ENCODE measurements at places on chromosomes 4 and X.

- peak; percentile 82 for DNase-seq
Measured at GRCh38 chr4:176988226-176988625, 195.5 kb upstream of the VEGFC start.

- DNase-seq, result no peak
Measured at GRCh38 chr4:175413561-175413960, 398.5 kb downstream of the GPM6A start.

DNA sequence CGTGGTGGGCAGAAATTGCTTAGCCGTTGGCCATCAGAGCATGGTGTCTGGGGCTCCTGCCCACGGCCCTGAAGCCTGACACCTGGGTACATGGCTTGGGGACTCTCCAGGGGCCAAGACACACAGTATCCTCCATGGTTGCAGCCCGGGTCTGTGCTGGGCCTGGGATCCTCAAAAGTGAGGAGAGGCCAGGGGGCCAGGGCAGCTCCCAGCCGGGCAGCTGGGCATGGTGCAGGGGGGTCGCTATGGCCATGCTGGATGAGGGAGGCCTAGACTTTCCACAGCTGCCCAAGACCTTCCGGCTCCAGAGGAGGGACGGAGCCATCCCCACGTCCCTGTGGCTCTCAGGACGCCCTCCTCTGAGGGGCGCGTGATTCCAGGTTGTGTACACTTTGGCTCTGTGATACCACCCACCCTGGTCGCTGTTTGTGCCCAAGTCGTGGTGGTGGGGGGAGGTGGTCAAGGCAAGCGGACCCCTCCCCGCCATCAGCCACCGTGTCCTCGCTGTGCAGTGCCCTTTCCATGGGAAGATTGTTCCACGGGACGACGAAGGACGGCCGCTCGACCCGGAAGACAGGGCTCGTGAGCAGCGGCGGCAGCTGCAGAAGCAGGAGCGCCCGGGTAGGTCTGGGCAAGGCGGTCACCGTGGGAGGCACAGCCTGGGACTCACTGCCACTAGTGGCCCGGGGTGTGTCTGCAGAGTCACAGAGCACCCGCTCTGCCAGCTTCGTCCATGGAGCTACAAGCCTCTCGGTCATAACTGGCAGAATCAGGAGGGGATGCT lies 25.7 kb downstream of the NKX1-1 start:
- DNase-seq, result no peak

- no peak for DNase-seq
Measured at GRCh38 chr4:151962138-151962823, 201.5 kb upstream of the GATB start.

DNA sequence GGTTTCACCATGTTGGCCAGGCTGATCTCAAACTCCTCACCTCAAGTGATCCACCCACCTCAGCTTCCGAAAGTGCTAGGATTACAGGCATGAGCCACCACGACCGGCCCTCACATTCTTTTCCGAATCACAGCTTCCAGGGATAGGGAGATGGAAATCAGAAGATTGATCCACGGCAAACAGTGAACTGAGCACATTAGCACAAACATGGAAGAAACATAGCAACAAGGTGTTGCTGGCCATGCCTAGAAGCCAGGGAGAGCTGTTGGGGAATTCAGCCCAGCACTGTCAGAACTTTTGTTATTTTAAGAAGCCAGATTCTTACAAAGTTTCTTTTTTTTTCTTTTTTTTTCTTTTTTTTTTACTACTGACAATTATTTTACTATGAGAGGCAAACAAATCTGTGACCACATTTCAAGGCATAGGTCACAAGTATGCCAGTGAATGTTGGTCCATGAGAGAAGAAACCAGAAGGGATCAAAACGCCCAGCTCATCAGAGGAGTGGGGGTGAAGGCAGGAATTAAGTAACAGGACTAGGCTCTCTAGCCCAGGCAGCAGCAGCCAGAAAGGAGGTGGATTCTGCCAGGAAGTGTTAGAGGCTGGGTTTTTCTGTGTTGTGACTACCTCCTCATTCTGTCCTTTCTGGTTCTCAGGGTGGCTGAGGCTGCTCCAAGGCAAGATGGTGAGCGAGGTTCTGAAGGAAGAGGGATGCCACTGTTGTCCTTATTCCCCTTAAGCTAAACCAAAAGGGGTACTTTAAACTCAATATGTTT lies 44.1 kb downstream of the TEC start:
- DNase-seq, result no peak

DNA sequence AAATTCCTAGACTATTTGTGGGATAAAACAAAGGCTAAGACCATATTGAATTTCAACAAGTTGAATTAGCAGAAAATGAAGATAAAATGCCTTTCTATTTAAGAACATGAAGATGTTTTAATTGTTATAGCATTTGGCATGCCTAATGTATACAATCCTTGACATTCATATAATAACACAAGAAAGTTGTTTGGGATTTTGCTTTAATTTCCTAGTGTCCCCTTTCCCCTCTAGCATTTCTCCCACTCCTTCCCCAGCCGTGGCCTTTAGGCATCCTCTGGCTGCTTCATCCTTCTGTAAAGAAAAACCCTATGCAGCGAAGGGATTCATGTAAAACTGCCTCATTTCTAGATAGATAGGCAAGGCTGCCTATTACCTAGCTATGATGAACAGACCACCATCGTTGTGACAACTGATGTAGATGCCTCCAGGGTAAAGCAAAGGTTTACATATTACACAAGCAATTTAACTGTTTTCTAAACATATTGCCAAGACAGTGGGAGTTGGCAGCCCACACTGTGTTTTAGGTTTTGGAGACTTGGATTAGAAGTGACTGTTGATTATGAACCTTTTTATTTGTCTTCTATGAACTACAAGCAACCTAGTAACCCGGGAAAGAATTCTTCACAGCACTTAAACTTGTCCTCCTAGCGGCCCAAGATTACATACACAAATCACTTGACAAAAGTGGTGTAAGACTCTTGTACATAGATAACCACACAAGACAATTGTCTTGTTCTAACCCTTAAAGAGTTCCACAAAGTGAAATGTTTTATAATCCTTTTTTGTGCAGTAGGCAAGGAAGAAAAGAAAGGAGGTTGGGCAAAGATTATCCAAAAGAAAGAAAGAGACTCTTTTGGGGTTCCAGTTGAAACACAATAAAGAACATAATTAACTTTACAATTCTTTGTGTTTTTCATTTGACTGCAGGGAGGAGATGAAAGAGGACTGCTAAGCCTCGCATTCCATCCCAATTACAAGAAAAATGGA lies 59.9 kb downstream of the HHIP start:
- DNase-seq, result no peak

GRCh38 chrX:3516051-3516541 lies 169.6 kb upstream of the MXRA5 start:
- no peak for DNase-seq

GRCh38 chrX:109577055-109577454 lies 40.4 kb downstream of the NXT2 start:
- no peak for DNase-seq

- DNase-seq, result no peak
Measured at GRCh38 chr4:60913002-60913401, 287.1 kb upstream of the ADGRL3 start.

- DNase-seq, result peak; percentile 1
Measured at GRCh38 chr4:103934178-103934789, 214.5 kb upstream of the TACR3 start.

DNA sequence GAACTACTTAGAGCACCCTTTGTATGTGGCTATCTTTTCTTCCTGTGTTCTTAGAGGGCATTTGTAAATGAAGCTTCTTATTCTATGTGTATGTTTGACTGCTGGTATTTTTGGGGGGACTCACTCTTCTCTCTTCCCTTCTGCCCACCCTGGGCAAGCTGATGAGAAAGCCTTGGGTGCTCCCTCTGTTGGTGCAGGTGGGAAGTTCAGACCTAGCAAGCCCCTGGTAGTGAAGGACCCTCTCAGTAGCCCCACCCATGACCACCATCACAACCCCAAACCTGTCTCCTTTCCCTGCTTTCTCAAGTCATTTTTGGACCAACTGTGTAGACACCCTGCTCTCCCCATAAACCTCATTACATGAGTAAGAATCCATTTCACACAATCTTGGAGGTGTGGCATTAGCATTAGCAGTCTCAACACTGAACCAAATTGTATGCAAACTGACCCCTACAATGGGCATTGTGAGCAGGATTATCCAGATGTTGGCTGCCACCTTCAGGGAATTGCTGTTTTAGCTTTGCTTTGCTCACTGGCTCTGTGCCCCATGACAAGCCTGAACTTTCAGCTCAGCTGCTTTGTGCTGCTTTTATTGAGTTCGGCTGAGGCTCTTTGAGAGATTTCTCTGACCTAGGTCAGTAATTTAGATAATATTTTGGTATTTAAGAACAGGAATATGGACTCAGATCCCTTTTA lies 27.9 kb downstream of the TRIM61 start:
- no peak for DNase-seq

DNA sequence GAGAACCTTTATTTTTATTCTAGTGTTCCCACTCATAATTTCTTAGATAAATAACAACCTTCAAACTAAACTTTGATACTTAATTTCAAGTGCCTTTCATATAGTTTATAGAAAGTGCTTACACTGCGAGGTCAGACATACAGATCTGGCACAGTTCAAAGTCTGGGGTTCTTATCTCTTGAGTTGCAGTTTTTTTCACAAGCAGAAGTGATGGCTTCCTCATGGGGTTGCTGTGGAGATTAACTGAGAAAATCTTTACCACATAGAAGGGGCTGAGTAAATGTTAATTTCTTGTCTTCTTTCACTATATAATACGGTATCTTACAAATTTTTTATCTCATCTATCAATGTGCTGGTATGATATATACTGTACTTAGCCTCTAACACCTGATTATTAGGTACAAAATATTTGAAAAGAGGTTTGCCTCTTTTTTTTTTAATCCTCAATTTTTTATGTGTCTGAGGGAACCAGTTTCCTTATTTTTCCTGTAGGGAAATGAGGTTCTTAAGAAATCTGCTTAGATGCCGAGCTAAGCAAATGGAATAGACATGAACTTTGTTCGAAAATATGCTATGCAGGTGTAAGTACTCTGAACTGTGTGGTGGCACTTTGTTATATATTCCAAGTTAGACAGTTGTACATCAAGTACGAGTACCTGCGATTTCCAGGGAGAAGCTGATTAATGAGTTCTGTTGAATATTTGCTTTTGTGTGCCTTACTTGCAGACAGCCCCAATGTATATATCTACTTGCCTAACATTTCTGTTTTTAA lies 3.3 kb downstream of the ING2 start:
- no peak for DNase-seq

DNA sequence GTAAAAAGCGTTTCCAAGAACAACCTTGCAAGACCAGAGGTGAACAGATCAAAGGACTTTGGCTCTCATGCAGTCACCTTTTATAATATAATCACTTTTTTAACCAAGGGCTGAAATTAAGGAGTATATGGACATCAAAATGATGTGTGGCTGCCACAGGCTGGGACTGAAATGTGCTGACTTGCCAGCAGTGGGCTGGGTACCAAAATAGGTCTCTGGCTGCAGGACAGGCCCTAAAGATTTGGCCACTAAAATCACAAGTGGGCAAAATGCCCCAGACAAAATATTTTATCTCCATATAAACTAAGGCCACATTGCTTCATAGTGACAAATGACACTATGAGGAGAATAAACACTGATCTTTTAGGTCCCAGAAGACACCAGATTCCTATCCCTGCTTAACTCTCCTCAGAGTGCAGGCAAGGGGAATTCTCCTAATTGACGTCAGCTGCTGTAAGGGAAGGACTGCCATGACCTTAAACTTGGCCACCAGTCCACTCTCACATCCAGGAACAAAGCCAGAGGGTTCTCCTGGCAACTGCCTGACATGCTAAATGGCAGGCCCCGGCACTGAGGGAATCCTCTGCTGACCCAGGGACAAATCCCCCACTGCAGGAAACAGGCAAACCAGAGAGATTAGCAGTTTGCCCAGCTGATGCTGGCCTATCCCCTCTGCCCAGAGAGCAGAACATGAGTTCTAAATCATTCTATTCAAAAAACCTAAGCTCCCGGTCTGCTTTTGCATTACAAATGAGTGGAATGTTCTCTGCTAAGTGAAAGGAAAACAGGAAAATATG lies 155.8 kb downstream of the PPP3CA start:
- peak; percentile 36 for DNase-seq

GRCh38 chrX:123167621-123168020 lies 16.5 kb upstream of the GRIA3 start:
- DNase-seq, result no peak

DNA sequence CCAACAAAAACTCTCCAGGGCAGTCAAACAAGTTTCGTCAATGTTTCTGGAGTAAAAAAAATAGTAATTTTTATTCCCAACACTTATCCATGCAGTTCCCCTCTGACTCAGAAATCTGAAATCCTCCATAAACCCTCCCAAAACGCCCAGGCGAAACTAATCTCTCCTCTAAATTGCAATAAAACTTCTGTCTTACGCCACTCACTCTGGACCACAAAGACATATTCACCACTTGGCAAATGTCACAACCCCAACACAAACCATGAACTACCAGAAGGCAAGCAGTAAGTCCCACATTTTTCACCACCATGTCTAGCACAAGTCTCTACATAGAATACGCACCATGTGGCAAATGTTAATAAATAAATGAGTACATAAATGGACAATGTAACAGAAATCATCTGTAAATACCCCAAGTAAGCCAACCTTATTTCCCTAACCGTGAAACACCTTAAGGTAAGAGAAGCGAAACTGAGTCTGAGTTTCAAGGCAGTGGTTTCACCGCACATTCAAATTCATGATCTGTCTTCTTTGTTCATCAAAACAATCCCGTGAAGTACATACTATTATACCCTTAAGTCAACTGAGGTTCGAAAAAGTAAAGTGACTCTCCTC lies 1.6 kb downstream of the PAPSS1 start:
- no peak for DNase-seq

- DNase-seq, result peak; percentile 70
Measured at GRCh38 chr4:7649741-7650531, 215.2 kb upstream of the PSAPL1 start.

GRCh38 chr4:44145868-44146267 lies 302.7 kb downstream of the KCTD8 start:
- no peak for DNase-seq

DNA sequence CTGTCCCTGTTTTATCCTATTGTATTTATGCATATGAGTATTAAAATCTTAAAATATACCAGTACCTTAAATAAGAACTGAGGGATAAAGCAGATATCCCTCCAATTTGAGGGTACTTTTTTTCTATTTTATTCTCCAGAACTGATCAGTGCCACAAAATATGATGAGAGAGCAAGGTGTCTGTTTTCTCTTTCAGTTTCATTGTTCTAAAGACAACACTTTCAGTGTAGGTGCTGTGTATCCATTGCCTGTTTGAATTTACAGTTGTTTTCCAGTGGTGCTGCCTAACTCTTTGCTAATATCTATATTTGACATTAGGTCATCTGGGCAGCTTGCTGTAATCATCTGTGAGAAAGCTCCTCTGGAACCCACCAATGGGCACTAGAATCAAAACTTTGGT lies 394.7 kb downstream of the IL1RAPL1 start:
- no peak for DNase-seq

Data from AG04450 (cell line).